ENCODE measurements at places on chromosomes 1 and 21. TPM values are rescaled to one million over a fixed set of nuclear protein-coding genes. Genes with fewer than 3 reads are reported as not detected.

DNA sequence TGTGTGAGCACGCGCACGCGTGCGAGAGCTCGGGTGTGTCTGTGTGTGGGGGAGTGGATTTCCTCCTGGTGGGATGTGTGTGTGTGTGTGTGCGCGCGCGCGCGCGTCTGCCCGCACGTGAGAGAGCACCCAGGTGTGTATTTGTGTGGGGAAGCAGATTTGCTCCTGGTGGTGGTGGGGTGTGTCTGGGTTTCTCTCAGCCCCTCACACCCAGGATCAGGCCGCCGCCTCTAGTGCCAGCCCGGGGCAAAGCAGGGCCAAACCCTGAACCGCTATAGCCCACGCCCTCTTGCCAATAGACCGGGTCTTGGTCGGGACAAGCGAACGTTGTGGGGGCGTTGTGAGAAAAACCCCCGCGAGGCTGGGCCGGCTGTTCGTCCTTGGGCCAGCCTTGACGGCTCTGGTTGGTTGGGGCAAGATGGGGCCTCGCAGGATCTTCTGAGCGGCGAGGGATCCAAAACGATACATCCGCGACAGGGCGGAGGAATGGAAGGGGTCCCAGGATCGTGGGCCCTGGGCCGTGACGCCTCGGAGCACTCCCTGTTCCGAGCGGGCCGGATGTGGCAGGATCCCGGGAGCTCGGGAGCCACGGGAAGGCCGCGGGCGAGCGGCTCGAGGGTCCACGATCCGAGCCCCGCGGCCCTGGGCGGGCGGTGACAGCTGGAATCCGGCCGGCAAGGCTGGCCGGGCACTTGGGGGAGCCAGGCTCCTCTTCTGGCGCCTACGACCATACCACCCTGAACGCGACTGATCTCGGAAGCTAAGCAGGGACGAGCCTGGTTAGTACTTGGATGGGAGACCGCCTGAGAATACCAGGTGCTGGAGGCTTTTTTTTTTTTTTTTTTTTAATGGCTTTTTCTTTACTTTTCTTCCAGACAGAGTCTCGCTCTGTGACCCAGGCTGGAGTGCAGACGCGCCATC, 68.2 kb downstream of the RNF187 start:
- no peak for DNase-seq
- H3K36me3 ChIP-seq, result peaks cover 18% of the 10 kb centered on the region
- peaks cover 35% of the 10 kb centered on the region for H3K27me3 ChIP-seq
- H3K4me1 ChIP-seq, result no peaks in the 10 kb centered on the region
- no peak overlapping the region for H3K4me3 ChIP-seq
- no peak overlapping the region for H3K27ac ChIP-seq

- H3K4me3 ChIP-seq, result no peak overlapping the region
- H3K27ac ChIP-seq, result no peak overlapping the region
- H3K4me1 ChIP-seq, result no peaks in the 10 kb centered on the region
- DNase-seq, result no peak
- H3K27me3 ChIP-seq, result no peaks in the 10 kb centered on the region
Measured at GRCh38 chr1:79472067-79472656, 465.6 kb upstream of the ADGRL4 start.

CD1E gene
- not detected for total RNA-seq

LRRIQ3 gene
- 0.52 TPM for total RNA-seq

DNA sequence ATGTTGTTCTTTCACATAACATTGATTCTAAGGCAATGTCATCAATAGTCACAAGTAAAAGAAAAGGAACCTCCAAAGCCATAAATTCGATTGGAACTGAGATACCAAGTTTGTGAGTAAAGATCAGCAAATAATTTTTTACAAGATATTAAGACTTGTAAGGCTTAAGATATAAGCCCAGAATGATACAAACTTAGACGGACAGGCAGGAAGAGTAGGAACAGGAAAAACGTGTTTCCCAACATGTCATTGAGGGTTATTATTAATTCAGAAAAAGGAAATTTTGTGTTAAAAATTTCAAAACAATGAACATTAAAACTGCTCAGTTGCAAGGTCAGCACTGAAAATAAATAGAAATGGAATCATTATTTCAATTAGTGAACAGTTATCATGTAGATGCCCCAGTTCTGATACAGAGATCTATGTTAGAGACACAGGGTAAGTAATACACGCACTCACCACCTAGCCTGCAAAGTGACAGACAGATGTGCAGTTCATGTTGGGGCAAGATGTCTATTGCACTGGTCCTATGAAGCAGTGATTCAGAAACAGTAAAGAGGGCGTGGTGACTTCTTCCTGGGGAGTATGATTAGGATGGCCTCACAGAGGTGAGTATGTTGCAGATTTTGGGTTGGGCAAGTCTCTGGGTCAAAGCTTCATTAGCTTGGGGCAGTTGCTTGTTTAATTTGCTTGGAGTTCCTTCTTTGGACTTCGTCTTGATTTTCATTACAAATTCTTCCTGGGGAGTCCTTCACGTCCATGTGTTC, 284.4 kb downstream of the SETD4 start:
- H3K36me3 ChIP-seq, result no peaks in the 10 kb centered on the region
- no peak overlapping the region for H3K4me3 ChIP-seq
- H3K4me1 ChIP-seq, result peaks cover 18% of the 10 kb centered on the region
- no peak for DNase-seq
- H3K27ac ChIP-seq, result no peak overlapping the region

All from Calu3 (cell line).